HT1080 (cell line): ENCODE measurements at places on chromosomes 11 and 22. TPM values are rescaled to one million over a fixed set of nuclear protein-coding genes. Genes with fewer than 3 reads are reported as not detected.

- no peak for DNase-seq
Observed at GRCh38 chr11:638631-639331, 1.7 kb downstream of the DRD4 start.

DNA sequence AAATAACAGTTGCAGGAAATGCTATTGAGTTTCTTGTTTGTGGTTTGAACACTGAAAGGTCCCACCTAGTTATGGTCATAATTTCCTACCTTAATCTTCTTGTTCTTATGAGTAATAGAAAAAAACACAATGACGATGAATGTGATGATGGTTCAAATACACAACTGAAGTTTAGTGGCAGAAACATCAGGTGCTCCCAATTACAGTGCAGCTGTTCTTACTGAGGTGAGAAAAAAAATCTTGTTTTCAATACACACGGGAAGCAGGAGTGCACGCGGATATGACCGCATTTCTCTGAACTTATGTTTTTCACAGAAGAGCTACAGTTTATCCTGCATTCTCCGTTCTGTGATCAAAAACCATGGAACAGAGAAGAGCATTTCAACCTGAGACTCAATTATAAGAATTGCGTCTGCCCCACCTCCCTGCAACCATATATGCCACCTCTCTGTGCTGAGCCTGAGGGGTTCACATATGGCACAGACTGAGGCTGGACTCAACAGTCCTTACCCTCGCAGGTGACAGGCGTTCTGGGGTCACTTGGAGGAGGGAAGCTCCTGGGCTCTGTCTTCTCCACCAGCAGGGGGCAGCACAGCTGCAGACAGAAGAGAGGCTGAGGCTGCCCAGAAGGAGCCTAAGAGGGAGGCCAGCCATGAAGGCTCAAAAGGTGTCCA lies 99.7 kb upstream of the IGLL5 start:
- DNase-seq = peak; percentile 34

DNA sequence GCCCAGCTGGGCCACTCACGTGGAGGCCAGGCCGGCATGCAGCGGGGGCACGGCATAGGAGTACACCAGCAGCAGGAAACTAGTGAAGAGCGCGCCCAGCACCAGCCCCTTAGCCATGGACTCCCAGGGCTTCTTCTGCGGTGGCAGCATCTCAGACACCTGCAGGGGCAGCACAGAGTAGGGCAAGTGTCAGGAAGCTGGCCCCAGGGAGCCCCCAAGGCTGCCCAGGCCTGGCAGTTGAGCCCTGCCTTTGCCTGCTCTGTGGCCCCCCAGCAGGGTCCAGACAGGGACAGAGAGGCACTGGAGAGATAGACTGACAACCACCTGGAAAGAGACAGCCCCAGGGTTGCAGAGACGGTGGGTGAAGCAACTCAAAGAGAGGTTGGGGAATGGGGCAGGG lies 10.7 kb upstream of the SEC14L6 start:
- no peak for DNase-seq

The LDHAL6A gene
- total RNA-seq = not detected in 2 replicates

GRCh38 chr11:21912285-21912684 lies 280.6 kb upstream of the ANO5 start:
- DNase-seq = no peak

DNA sequence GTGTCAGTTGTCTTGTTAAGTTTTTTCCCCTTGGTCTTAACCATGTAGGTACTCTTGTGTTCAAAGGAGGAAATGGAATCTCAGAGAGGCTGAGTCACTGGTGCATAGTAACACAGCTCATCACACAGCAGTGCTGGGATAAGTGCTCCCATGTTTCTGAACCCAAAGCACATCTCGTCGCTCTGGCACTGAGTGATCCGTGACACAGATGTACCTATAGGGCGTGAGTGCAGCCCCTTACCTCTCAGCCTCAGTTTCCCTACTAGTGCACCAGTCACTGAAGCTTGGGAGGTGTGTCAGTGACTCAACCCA lies 234.0 kb downstream of the ST3GAL4 start:
- DNase-seq = no peak

The ASPHD2 gene
- 6.3 and 8.7 TPM in 2 replicates for total RNA-seq

DNA sequence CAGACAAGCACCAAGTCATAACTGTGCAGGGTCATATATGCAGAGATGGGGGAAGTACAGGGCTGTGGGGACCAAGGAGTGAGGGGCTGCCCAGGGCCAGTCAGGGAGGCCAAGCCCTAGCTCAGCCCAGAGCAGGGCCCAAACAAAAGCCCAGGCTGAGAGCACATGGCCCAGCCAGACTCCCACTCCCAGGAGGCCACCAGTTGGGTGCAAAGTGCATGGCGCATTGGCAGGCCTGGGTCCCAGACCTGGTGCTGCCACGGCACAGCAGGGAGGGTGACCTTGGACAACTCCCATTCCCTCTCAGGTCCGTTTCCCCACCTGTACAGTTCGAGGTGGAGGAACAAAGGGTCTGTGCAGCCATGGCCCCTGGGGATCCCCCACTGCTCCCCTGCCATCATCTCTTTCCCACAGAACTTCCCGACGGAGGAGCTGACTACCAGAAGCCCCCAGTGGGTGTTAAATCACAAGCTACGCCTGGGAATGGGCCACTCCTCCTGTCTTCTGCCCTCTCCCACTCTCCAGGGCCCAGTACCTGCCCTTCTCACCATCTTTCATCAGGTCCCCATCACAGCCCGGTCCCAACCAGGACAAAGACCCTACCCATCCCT lies 608 bp downstream of the NIPSNAP1 start:
- DNase-seq = no peak

The RAB36 gene
- 1.4 and 1.9 TPM in 2 replicates for total RNA-seq
